ENCODE measurements at places on chromosomes 1 and 21. TPM values are rescaled to one million over a fixed set of nuclear protein-coding genes. Genes with fewer than 3 reads are reported as not detected.

DNA sequence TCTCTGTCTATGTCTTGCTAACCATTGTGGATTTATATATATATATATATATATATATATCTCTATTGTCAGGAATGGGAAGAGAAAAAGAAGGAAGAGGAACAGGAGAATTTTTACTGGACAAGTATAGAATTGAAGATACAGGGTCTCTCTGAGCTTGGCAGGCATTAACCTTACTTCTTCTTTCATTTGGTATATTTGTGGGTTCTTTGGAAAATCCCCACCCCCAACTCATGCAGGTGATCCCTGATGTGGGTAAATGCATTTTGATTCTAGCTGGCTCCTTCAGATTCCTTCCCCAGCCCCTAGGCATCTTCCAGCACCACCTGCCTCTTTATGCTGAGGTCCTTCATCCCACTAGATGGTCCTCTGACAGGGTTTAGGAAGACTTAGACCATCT is 78.8 kb upstream of the TRABD2B start:
- no peak for DNase-seq

DNA sequence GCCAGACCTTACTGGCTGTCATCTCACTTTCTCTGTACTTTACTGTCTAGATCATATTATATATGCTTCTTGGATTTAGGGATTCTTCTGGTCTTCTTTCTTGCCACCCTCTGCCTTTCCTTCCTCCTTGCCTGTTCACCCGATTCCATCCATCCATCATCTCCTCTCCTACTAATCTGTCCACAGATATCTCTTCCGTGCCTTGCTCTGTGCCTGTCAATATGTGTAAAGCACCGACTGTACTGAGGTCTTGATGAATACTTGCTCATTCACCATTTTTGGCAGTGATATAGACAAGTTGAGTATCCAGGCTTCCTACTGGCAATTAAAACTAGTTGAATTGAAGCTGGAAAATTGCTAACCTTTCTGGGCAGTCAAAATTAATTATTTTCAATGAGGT is 8.1 kb downstream of the FMN2 start:
- DNase-seq: no peak

DNA sequence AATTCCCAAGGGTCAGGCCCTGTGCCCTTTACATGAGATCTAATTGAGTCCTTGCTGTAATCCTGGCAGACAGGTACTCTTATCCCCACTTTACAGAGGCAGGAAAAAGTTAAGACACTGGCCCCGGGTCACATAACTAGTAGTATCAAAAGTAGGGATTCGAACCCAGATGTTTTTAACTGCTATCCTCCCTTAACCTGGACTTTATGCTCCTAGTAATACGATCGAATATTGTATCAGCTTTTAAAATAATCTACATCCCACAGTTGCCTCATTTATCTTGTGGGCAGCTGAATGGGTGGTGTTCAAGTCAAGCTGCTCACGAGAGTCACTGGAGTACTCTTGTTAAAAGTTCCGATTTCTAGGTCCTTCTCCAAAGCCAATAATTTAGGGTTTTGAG is 25.5 kb upstream of the TMEM51 start:
- no peak for DNase-seq

GRCh38 chr1:114342376-114342775 is 168.6 kb downstream of the TRIM33 start:
- DNase-seq: no peak

DNA sequence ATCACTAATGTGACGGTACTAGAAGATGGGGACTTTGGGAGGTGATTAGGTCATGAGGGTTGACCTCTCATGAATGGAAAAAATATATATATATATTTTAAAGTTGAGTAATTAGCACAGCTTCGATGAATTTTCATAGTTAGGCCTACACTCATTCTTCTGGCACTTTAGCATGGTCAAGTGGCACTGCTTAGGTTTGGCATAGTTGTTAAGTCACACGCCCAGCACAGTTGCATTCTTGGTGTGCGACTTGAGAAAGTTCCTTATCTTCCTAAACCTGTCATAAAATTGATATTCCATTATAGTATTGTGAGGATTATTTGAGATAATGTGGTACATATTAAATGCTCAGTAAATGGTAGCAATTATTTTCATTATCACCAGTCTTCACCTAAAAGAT is 47.7 kb downstream of the MAN1A2 start:
- DNase-seq: no peak

The NEK7 gene
- 49.6 TPM for total RNA-seq

GRCh38 chr1:161952607-161953172 is 71.0 kb downstream of the OLFML2B start:
- no peak for DNase-seq

The SLAMF8 gene
- total RNA-seq: 0.27 TPM

The DIRAS3 gene
- 3.5 TPM for total RNA-seq

The PCNX2 gene
- total RNA-seq: 3.9 TPM

- no peak for DNase-seq
These were observed 38.8 kb downstream of the CASQ2 start for GRCh38 chr1:115729756-115730155.

DNA sequence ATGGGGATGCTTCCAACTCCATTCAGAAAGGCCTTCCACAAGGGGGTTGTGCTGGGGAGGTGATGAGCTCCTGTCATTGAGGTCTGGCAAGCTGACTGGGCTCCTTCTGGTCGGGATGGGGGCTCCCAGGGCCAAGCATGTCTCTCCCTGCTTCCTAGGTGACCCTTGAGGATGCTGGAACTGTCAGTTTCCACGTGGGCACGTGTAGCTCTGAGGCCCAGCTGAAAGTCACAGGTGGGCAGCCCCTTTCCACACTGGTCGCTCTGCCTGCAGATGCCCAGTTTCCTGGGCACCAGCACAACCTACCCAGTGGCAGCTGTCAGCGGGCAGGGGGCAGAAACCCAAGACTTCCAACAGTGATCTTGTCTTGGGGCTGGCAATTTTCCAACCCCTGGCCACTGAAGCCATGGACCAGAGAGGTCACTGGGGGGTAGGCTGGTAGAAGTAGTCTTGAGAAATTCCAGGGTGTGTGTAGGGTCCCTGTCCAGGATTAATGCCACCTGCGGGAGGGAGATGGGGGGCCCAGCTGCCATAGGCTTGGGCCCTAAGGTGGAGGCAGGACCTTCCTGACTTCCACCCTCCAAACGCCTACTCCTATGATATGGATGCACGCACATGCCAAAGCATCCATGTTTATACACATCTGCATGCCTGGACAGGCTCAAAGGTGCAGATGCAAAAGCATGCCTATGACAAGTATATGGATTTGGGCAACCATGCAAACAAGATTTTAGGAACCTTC is 97.1 kb downstream of the TRIM11 start:
- DNase-seq: no peak

The MYCL gene
- 2.4 TPM for total RNA-seq

- peak; percentile 43 for DNase-seq
These were observed 1.0 kb downstream of the ARID1A start for GRCh38 chr1:26696654-26697430.

GRCh38 chr1:31760471-31761470 is 3.4 kb downstream of the ADGRB2 start:
- peak; percentile 88 for DNase-seq

DNA sequence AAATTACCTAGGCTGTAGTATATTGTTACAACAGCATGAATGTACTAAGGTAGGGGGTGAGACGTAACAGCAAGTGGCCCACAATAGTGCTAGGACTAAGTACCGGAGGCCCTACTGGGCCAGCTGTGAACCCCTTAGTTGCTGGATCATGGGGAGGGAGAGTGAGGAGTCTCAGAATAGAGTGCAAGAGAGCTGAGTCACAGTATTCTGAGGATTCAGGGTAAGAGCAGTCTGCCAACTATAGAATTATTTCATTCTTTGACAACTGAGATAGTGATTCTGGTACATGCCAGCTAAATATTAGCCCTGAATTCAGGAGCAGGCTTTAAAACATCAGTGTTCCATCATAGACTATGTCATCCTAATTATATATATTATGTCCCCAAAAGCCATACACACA is 218.7 kb downstream of the TM2D1 start:
- DNase-seq: no peak

The HPCA gene
- total RNA-seq: 0.35 TPM

GRCh38 chr1:67723620-67724019 is 38.6 kb downstream of the GADD45A start:
- no peak for DNase-seq

The KCNH1 gene
- total RNA-seq: 0.22 TPM

DNA sequence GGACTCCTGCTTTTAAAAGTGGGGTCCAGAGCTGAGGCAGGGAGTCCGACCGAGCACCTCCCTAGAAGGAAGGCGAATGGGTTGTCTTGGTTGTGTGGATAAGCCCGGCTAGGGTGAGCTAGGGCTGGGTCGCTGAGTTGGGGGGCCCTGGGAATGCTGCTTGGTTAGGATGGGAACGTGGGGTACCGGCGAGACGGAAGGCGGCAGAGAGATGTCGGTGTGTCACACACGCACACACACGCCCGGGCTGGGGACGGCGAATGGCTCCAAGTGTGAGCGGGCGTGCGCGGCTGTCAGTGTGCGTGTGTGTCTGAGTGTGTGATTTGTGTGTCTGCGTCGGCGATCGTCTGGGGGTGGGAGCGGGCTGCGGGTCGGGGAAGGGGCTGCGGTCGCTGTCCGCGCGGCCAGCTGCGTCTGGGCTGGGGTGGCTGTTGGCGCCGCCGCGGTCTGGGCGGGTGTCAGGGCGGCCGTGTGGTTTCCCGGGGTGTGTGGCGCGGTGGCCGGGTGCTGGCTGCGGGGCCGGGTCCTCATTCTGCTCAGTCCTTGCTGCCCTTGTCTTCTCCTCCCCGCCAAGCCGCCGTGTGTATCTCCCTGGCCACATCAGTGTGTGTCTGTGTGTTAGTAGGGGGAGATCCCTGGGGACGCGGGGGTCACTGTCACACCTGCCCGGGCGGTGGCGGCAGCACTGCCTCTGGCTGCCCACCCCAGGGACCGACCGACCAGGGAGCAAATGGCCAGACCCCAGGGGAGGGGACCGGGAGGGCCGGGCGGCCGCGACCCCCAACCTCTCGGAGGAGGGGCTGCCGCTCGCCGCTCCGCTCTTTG is 1.1 kb downstream of the EFNA3 start:
- no peak for DNase-seq

- DNase-seq: no peak
These were observed 3.3 kb upstream of the NECTIN4 start for GRCh38 chr1:161092621-161093028.

DNA sequence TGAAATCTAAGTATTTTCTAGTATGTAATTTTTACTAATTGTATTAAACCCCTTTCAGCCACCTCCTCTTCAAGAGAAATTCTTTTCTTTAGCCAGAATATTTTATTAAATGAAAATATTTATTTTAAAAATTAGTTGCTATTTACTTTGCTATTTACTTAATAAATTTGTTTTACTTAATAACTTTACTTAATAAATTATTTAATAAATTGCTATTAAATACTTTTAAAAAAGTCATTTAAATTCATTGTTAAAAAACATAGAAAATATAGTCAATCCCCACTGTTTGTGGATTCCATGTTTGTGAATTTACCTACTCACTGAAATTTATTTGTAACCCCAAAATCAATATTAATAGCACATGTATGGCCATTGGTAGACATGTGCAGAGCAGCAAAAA is 105.6 kb downstream of the ATP1B1 start:
- no peak for DNase-seq

GRCh38 chr21:42471206-42471605 is 24.8 kb downstream of the RSPH1 start:
- no peak for DNase-seq

- DNase-seq: no peak
These were observed 1018.8 kb downstream of the AMY1C start for GRCh38 chr1:104768466-104768865.

DNA sequence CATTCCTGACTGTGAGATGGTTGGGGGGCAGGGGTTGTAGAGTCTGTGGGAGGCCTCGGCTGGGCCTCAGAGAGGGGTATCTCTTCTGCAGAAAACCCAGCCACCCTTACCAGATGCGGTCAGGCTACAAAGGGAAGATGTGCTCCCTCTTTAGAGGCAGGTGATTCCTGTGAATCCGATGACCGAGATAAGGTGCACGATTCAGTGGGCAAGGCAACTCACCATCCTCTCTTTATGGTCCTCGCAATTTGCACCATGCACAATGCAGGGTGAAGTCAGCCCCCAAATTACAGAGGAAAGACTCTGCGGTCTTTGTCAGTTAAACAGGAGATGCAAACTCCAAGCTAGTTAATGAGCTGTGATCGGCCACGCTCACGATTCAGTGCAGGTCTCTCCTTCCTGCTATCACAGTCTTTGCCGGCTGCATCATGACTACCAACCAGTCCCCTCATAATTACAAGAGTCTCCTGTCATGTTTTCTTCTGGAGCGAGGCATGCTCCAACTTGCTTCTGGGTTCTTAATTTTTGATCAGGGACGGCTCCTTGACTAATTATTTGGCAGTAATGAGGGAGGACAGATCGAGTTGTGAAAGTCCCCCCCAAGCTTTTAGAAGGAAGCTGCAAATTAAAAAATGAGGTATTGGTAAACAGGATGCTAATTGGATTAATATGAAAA is 12.5 kb downstream of the TP73 start:
- no peak for DNase-seq

DNA sequence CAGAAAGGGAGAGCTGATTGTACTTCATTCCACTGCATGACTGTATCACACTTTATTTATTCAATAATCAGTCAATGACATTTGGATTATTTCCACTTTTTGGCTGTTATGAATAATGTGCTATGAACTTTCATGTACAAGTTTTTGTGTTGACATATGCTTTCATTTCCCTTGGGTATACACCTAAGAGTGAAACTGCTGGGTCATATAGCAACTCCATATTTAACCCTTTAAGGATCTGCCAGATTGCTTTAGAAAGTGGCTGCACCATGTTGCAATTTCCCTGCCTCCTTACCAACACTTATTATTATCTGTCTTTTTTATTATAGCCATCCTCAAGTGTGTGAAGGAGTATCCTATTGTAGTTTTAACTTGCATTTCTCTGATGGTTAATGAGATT is 108.8 kb upstream of the KCNK1 start:
- DNase-seq: no peak

- no peak for DNase-seq
These were observed 11.7 kb upstream of the IGSF3 start for GRCh38 chr1:116679091-116679827.

DNA sequence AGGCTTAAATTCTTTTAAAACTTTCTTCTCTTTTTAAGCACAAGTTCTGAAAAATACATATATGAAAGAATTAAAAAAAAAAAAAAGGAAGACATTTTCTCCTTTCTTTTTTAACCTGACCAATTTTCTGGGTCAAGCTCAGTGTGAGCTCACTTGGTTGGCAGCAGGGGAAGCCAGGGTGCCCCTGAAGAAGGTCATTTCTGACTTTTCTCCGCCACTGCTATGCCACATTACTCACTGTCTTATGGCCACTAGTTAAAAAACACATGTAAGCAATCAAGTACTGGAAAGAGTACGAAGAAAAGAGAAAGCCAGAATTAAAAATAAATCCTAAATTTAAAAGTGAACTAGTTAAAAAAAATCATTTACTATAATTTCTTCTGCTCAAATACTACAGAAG is 275.0 kb downstream of the NEGR1 start:
- DNase-seq: no peak
